Memory B cell (primary cell): ENCODE measurements at places on chromosomes 12 and 14.
A peak's percentile ranks its signal among the peaks of the same experiment; 100 is the strongest.

- no peak for DNase-seq
Observed at GRCh38 chr14:43249116-43249515, 1258.0 kb downstream of the FSCB start.

GRCh38 chr14:67764496-67764895 lies 51.9 kb downstream of the ZFYVE26 start:
- DNase-seq, result no peak

DNA sequence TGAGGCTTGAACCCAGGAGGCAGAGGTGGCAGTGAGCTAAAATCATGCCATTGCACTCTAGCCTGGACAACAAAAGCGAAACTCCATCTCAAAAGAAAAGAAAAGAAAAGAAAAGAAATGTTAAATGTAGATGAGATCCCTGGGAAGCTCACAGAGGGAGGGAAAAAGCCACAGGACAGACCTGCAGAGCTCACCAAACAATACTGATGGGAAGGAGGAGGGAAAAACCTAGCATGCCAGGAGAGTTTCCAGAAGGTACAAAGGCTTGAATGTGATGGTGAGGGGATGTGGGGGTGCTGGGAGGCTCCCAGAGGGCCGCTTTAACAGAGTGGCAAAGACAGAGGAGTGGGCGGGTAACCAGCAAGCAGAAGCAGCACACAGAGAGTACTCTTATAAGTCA lies 72.3 kb downstream of the PTPN21 start:
- DNase-seq, result no peak

DNA sequence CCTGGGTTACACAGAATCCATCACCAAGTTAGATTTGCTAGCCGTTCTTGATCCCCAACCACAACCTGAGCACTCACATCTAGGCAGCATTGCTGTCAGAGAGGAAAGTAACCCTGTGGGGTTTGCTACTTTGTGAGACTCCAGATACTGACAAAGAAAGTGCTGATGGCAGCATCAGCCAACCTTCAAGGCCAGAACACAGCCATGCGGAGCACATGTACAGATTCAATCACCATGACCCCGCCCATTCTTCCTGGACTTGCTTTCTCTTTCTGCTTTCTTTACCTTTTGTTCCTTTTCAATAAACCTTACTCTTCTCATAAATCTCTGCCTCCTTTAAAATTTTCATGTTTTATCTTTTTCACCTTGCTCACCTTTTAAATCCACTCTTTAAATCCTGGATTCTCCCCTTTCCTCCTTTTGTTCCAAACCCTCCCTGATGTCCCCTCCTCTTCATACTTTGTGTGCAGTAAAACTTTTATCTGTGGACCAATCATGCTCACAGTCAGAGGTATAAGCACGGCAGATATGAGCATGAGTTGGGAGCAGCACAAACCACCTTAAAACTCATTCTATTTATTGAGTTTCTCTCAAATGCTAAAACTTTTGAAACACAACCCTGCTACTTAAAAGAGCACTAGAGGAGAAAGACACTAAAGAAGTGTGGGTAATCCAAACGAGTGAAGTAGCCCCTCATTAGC lies 21.9 kb upstream of the CERS5 start:
- DNase-seq, result no peak

GRCh38 chr12:39272871-39273655 lies 169.9 kb downstream of the KIF21A start:
- peak; percentile 18 for DNase-seq

DNA sequence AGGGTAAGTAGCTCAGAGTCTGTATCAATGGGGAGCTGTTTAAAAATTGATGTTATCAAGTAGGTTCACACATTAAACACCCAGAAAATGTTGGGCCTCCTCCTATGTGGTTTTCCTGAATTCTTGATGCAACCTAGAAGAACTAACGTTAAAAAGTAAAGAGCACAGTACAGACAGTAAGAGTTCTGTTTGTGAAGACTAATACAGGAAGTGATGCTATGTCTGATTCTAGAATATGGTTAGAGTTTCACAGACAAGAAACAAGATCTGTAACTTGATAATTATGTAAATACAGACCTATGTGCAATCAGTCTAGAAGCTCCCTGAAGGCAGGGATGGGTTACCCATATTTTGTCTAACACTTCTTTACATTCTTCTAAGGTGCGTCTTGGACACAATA lies 214.9 kb upstream of the BTG1 start:
- DNase-seq, result no peak
